ENCODE measurements at places on chromosomes 2 and 18.
A peak's percentile ranks its signal among the peaks of the same experiment; 100 is the strongest.

- no peak for DNase-seq
Measured at GRCh38 chr2:234983011-234983726, 31.4 kb downstream of the SH3BP4 start.

DNA sequence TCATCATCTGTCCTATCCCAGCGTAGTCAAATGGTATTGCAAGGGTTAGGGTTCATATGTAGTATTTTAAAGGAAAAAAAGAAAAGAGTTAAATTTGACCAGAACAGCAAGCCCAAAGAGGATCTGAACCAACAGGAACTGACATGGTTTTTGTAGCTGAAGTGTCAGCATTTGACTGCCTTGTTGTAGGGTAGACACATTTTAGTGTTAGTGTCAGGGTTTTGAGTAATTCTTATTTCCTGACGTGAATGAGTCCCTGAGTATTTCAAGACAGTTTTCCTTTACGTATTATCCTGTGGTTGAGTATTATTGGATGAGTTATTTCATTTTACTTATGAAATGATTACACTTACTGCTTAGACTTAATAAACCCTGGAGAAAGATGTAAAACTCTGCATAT, 173.3 kb upstream of the ZEB2 start:
- no peak for DNase-seq

DNA sequence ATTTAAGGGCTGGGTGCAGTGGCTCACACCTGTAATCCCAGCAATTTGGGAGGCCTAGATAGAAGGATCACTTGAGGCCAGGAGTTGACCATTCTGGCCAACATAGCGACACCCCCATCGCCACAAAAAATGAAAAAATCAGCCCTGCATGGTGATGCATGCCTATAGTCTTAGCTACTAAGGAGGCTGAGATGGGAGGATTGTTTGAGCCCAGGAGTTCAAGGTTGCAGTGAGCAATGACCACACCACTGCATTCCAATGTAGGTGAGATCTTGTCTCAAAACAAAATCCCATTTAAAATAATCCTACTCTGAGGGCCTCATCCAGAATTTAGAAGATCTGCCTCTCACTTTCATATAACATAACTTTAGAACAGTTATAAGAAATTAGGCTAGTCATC, 2.7 kb upstream of the SERTAD2 start:
- no peak for DNase-seq

DNA sequence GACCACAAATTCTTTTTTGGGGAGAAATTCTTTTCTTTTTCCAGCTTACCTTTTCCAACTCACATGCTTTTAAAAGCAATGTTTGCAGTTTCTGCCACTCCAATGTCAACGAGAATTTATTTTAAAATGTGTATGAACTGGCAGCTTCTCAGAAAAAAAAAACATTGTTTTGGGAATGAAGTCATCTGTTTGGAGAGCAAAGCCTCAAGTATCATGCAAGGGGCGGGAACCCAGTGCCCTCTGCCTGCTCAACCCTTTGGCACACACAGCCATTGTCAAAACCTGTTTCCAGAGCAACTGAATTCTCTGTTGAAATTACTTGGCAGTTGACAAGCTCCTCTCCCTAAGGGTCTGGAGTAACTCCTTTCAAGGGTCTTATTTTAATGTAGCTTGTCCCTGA, 128.5 kb downstream of the QPCT start:
- DNase-seq = no peak

- DNase-seq = no peak
Measured at GRCh38 chr2:156331572-156332283, 793 bp downstream of the NR4A2 start.

GRCh38 chr18:57585855-57586250, 649 bp downstream of the FECH start:
- DNase-seq = no peak

DNA sequence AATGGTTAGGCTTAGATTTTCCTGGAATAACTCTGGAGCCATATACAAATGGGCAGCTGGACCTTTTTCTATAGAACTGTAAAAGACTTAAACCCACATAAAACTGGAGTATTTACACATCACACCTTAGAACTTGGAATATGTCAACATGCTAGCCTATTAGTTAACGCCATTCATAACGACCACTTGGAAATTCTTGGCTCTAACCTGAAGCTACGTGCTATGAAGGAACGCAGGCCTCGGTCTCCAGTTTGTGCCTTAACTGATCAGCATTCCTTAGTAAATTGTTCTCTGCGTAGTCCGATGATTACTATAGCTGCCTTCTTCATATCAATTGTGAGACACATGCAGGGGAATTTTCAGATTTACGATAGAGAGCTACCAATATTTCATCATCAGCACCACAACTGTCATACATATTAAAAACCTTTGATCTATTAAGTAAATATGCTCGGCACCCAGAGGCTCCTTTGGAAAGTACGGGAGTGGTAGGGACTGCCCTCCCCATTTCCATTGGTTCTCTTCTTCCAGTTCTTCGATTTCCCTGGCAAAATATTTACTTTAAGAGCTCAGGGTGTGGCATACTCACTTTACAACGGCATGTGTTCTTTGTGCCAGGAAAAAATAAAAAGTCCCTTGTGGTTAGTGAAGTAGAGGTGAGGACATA, 17.5 kb upstream of the CCL20 start:
- DNase-seq = no peak

- no peak for DNase-seq
Measured at GRCh38 chr2:120398051-120398995, 52.4 kb downstream of the INHBB start.

- DNase-seq = no peak
Measured at GRCh38 chr18:13381944-13382365, 163.4 kb downstream of the LDLRAD4 start.

GRCh38 chr2:219356834-219357233, 24.3 kb upstream of the RESP18 start:
- DNase-seq = no peak

DNA sequence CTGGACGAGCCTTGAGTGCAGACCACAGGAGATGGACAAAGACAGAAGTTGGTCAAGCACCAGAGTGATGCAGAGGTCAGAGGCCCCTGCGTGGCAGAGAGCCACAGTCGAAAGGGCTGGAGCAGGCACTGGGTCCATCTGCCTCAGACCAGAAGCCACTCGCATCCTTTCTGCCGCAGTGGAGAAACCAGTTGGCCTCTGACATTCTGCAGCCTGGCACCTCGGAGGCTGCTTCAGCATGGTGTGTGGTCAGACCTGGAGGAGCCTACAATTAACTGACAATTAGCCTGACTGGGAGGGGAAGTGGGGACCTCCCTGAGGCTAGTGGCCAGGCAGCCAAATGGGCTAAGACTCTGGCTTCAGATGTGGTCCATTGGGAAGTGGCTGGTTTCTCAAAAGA, 111.1 kb downstream of the SGPP2 start:
- no peak for DNase-seq

- no peak for DNase-seq
Measured at GRCh38 chr2:218402491-218402901, 2.8 kb downstream of the CTDSP1 start.

- no peak for DNase-seq
Measured at GRCh38 chr2:239866778-239867177, 158.4 kb downstream of the NDUFA10 start.

- DNase-seq = no peak
Measured at GRCh38 chr18:8871489-8871888, 166.1 kb downstream of the MTCL1 start.

DNA sequence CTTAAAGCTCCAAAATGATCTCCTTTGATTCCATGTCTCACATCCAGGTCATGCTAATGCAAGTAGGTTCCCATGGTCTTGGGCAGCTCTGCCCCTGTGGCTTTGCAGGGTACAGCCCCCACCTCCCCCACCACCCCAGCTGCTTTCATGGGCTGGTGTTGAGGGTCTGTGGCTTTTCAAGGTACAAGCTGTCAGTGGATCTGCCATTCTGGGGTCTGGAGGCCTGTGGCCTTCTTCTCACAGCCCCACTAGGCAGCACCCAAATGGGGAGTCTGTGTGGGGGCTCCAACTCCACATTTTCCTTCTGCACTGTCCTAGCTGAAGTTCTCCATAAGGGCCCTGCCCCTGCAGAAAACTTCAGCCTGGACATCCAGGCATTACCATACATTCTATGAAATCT, 19.0 kb downstream of the SLC9A4 start:
- no peak for DNase-seq

GRCh38 chr2:237497838-237498186, 10.8 kb downstream of the MLPH start:
- DNase-seq = no peak

DNA sequence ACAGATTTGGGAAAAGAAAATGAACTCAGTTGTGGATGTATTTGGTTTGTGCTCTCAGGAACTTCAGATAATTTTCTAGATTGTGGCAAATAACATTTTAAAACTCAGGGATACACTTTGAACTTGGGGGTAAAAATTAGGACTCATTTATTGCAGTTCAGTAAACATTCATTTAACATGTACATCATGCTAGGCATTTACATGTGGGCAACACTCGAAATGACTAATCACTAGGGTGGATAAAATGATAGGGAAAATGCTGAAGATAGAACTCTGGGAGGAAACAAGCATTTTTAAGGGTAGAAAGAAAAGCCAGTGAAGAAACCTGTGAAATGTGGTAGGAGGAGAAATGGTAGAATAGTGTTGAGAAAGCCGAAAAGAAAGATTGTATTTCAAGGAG, 7.8 kb downstream of the FAM117B start:
- no peak for DNase-seq

- DNase-seq = peak; percentile 41
Measured at GRCh38 chr2:54574107-54574859, 118.2 kb downstream of the SPTBN1 start.

DNA sequence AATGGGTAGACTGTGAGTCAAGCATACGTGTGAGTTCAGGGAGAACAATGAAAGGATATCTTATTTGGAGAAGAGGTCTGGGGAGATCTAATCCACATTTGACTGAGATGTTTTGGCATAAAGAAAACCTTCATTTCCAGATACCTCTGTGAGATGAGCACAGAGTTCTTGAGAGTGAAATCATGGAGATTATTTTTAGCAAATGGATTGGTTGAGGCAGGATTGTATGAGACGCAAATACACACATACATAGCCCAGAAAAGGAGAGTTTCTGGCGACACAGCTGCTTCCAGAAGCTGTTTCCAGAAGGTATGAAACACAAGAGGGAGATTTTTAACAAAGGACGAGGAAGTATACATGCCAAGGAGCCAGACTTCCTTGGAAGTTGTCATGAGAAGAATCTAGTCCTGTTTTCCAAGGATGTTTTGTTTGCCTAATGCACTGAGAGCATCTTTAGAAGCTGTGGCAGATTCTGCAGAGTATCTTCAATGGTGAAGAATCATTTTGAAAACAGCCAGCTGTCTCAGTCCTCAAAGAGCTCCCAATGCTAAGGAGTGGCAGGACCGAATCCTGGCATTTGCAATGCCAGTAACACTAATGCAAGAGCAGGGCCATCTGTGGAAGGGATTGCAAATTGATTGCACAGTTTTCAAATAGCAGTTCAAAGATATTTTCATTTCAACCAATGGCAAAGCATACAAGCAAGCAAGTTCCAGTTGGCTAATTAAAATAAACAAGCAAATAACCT, 177.2 kb downstream of the SETBP1 start:
- no peak for DNase-seq

GRCh38 chr2:96808176-96808837, 7.8 kb upstream of the CNNM3 start:
- no peak for DNase-seq

DNA sequence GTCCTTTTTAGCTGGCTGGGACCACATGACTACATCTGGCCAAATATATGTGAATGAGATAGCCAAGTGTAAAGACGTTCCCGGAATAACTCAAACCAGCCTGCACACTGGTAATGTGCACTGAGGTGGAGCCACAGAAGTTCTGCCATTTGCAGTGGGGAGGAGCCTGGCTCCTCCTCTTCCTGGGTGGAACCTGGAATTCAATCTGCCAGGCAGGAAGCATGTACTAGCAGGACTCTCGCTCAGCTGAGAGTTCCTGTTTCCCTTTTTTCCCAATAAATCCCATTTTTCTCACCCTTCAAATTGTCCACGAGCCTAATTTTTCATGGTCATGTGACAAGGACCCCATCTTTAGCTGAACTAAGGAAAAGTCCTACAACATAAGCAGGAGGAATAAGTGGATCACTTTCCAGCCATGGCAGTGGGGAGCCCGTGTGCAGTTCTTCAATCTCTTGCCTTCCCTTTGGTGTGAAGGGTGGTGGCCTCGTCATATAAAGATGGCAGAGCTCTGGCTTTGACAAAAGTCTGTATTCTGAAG, 183.2 kb downstream of the UXS1 start:
- DNase-seq = no peak

DNA sequence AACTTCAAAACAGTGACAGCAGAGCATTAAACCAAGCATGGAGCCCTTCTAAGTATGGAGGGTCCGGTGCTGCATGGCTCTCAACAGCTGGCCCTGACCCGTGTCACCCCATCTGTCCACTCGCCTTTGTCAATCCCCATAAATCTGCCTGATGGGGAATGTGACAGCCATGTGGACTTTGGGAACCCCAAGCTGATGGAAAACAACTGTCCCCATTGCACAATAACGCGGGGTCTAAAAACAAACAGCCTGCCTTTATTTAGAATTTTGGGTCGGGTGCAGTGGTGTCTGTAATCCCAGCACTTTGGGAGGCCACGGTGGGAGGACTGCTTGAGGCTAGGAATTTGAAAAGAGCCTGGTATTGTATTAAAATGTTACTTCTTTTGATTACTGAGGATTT, 17.1 kb upstream of the THADA start:
- no peak for DNase-seq

DNA sequence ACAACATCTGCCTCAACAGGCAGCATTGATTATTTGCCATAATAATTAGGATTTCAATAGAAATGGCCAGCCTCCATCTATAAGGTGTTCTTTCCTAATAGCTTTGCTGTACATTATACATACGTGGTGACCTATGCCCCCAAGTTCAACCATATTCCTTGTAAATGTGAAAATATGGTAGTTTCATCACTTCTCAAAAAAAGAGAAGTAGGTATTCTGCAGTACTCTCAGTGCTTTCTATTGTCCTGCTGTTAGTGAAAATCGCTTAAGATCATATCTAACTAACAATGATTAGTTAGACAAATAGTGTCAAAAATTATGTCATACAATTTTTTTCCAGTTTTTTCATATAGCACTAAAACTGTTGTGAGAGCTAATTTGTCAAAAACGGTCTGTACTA, 79.6 kb downstream of the SLC4A10 start:
- no peak for DNase-seq

- DNase-seq = no peak
Measured at GRCh38 chr2:196149948-196150347, 21.4 kb downstream of the STK17B start.

- DNase-seq = no peak
Measured at GRCh38 chr2:16526193-16526592, 139.4 kb downstream of the CYRIA start.

DNA sequence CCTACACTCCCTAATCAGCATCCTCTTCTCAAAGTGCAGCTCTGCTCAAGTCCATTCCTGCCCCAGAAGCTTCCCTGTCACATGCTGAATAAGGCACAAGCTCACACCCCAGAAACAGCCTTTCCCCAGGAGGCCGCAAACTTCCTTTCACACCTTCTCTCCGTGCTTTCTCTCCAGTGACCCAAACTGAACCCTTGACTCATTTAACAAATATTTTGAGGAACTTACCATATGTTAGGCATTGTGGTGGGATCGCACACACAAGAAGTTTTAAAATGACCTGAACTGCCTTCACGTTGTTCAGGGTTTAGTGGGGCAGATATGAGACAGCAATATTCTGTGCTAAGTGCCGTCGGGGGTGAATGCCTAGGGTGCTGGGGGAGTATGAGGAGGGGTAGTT, 161.3 kb downstream of the INSIG2 start:
- DNase-seq = no peak

All from activated T-helper 9 cell treated with anti-CD3 and anti-CD28 coated beads, Interleukin-2, amount 50 U/mL, for 16 hours (primary cell).